ENCODE measurements at places on chromosomes 1 and 21. TPM values are rescaled to one million over a fixed set of nuclear protein-coding genes. Genes with fewer than 3 reads are reported as not detected.

DNA sequence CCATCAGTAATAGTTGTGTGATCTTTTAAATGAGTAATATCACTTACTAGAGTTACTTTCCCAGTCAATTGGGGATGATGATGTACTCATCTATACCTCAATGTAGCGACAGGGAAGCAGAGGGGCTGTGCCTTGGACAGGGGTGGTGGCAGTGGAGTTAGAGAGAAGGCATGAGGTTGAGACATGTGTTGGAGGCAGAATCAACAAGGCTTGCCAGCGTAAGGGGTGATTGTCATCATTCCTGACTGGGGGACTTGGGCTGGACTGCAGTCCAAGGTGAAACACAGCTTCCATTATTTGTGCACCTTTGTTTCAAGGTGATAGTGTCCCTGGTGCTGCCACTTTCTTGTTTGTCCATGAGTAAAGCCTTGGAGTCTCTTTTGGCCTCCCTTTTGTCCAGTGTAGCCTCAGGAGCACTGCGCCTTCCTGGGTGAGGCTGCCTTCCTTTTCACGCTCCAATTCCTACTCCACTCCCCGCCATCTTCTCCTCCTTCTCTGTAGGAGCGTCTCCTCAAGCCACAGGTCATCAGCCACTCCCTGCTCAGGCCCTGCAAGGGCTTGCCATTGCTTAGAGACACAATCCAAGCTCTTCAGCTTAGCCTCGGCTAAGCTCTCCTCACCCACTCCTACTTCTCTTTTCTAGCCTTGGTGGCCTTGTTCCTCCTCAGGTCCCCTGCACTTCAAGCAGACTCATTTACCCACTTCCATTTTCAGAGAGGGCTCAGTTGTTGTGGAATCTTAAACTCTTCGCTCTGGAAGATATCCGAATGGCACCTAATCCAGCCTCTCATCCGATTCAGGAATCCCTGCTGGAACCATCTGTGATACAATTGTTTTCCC is 77.6 kb upstream of the CD34 start:
- DNase-seq, result no peak

- DNase-seq, result no peak
Measured at GRCh38 chr1:75503221-75503974, 107.5 kb downstream of the SLC44A5 start.

The EEIG2 gene
- 4.3 TPM for total RNA-seq

The ETV3L gene
- total RNA-seq, result not detected

The LAPTM5 gene
- 4.0 TPM for total RNA-seq

DNA sequence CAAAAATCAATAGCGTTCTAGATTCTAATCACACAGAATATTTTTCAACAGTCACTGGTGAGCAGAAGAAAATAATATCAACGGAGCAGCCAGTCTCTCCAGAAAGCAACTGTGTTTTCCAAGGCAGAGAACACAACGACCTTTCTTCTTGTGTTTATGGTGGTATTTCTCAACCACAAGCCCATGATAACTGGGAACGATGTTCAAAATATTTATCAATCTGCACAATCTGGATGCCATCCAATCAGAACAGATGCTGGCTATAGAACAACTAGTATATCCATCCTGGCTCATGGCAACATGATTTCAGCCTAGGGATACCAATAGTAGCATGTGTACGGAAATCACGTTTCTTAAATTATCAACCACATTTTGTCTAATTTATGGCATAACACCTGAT is 162.7 kb upstream of the RUNX1 start:
- DNase-seq, result no peak

DNA sequence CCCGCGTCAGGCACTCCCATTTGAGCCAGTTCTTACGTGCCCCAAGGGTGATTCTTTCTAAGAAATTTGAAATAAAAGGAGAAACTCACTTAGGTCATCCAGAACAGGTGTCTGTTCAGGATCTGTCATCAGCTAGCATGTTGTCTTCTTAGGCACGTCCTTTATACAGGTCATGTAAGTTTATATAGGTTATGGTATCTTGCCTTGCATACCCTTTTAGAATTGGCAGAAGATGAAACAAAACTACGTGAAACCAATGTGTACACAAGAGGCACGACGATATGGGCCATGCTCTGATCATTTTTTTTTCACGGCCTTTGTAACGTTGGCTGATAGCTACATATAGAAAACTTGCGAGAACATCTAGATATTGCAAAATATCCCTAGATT is 579 bp upstream of the GTF2B start:
- no peak for DNase-seq

DNA sequence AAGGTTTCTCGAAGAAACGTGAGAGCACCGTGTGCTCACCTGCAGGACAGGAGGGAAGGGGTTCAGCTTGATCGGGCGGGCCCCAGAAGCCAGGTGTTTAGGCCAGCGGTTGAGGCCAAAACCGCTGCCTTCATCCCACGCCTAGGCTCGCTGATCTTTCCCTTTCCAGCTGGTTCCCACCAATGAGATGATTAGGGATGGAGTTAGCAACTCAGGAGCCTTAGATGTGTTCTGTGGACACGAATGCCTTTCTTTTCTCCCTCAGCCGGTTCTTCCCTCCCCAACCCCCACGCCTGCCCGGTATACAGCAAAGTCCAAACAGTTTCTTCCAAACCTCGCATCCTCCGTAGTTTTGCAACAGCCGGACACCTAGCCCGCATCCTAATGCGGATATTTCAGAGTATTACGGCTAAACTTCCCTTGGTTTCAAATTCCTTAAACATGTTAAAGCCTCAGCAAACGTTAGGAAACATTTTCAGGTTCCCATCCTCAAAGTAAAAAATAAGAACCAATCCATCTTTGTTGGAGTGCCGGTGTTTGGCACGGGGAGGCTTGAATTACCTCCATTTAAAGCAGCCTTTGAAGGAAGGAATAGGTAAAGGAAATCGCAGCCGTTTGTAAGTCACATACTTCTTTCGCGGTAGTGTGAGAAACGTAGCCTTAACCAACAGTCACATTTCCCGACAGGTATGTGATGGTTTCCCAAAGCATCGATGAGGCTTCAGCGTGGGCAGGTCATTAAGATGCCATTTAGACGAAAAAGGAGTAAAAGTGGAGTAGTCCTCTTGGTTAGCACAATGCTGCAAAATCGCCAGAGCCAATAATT is 1.1 kb downstream of the LRRC8C start:
- no peak for DNase-seq

- no peak for DNase-seq
Measured at GRCh38 chr1:93438716-93439115, 9.2 kb upstream of the FNBP1L start.

DNA sequence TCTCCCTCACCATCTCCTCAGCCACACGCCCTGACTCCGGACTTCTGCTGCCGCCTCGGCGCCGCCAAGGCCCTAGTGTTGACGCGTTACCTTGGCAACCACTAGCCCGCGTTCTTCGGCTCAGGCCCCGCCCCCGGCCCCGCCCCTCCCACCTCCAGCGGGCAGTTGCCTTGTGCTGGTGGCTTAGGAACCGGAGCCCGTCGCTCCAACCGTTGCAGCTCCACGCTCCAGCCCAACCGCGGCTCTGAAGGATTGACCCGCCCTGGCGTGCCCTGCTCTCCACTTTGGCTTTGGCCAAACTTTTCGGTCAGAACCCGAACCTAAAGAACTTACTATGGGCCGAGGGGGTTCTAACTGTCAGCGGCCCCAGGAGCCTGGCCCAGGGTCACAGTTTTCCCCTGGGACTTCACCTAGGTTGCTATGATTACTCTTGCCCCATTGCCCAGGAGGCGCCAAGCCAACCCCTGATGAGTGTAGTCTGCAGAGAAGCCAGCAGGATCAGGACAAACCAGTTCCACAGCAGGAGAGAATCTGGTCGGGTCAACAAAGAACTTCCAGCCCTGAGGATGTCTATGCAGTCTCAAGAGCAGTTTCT is at the start of gene CFAP45:
Gene CFAP45 (minus strand): TSS at position 80 of the 595 bp plus-strand sequence. CDS start 67 bp downstream, at position 13.
- peak; percentile 53 for DNase-seq

- DNase-seq, result no peak
Measured at GRCh38 chr1:7335224-7335879, 435.7 kb upstream of the VAMP3 start.

The MAP3K21 gene
- total RNA-seq, result 0.26 TPM

DNA sequence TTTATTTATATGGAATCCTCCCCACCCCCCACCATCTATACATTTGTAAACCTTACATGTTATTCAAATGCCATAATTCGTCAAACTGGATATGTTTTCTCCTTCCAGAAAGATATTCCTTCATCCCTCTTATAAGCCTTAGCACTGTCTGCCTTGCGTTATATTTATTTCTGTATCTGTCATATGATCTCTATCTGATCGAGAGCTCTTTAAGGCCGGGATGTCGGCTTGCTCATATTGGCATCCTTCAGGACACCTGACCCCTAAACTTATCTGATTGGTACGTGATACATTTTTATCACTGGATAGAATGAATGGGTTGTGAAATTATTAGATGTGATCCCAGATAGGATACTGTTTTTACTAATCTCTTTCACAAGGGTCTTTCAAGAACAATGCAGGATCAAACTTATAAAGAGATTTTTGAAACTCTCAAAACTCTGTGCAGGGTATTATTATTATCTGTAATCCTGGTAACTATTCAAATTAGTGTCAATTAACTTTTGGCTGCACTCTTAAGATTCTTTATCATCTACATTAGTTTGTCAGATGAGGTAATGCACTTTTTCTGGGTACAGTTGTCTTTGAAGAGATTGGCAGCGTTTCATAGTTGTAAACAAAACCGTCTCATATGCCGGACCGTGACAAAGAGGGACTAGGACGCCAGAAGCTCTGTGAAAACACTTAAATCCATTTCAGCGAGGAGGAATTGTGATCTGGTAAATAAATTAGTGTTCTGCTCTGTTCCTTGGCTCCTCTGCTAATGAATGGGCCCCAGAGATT is 152.0 kb downstream of the KIF26B start:
- DNase-seq, result no peak

GRCh38 chr1:177863796-177864195 is 106.1 kb downstream of the SEC16B start:
- DNase-seq, result no peak

DNA sequence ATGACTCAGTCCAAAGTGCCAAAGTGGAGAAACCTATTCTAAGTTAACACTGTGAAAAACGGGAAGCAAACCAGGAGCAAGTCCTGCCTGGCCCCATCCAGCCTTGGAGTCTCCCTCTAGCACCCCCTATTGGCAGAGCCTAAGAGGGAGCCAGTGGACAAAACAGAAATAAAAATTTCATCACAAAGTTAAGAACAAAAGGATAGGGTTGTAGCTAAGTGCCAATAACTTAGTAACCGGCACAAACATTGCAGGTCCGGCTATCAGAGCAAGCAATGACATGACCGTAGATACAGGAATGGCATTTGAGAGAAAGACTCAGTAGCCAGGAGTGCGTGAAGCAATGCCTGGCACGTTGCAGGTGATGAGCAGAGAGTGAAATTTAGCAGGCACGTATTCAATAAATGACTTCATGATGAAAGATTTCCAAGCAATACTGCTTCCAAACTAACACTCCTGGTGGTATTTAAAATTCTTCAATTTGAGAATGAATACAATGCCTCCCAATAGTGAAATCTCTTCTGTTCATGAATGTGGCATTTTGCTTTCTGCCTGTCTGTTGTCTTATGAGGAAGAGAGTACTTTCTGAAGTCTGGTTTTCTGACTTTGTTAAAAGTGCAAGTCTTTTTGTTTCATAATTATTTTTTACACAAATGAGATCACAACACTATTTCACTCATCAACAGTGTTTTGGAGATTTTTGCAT is 391.0 kb downstream of the OMA1 start:
- DNase-seq, result no peak

The PDZK1 gene
- 0.14 TPM for total RNA-seq

DNA sequence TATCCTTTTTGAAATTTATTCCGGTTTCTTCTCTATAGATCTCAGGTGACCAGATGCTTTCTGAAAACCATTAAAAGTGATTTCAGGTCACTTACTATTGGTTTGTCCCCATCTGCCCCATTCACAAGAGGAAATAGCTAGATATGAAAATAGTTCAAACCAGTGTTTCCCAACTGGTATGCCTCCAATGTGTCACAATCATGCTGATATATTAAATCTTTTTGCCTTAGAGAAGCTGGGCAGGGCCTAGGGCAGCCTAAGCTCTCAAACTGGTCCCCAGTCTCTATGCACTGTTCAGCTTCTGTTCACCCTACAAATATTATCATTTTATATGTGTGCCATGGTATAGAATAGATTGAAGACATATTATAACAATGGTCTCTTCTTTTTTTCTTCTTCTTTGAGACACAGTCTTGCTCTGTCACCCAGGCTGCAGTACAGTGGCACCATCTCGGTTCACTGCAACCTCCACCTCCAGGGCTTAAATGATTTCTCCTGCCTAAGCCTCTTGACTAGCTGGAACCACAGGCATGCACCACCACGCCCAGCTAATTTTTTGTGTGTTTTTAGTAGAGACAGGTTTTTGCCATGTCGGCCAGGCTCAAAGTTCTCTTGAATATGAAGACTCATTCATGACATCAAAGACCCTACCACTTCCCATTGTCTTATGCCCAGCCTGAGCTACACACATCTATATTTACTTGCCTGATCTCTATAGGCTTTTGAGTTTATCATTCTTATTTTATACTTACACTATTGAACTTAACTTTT is 15.7 kb downstream of the PTPN22 start:
- no peak for DNase-seq

GRCh38 chr1:240743705-240744104 is 131.8 kb upstream of the GREM2 start:
- DNase-seq, result no peak

DNA sequence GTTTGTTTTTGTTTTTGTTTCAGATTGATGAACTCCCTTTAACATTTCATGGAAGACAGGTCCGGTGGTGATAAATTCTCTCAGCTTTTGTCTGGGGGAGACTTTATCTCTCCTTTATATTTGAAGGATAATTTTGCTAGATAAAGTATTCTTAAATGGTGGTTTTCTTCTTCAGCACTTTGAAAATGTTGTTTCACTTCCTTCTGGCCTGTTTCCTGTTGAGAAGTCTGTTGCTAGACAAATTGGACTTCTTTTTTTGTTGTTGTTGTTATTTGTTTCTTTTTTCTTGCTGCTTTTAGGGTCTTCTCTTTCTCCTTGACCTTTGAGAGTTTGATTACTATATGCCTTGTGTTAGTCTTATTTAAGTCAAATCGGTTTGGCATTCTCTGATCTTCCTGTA is 50.8 kb downstream of the CRP start:
- DNase-seq, result no peak

DNA sequence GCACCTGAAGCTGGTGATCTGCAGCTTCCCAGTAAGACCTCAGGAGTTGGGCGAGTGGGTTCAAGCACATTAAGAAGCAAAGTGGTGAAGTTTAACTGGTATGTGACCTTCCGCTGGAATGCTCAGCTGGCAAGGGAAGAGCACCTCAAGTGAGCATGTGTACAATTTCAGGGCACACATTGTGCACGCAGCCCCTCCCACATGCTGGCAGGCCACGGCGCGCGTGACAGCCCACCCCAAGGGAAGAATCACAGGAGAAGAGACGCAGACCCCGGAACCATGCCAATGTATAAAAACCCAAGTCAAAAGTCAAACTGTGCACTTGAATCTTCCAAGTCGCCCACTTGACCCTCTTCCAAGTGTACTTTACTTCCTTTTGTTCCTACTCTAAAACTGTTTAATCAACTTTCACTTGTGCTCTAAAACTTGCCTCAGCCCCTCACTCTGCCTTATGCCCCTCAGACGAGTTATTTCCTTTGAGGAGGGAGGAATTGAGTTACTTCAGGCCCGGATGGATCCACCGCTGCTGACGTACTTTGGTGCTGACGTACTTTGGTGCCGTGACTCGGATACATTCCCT is 20.0 kb downstream of the LRRC3 start:
- DNase-seq, result no peak

The MYOC gene
- not detected for total RNA-seq

- no peak for DNase-seq
Measured at GRCh38 chr1:183370399-183371058, 47.7 kb downstream of the NMNAT2 start.

The LYPD8 gene
- total RNA-seq, result not detected

The STIL gene
- total RNA-seq, result 15.8 TPM
